Activated CD4-positive, alpha-beta memory T cell treated with anti-CD3 and anti-CD28 coated beads, Interleukin-2, amount 10 ng/mL, durations not matched to agents 7 days and 5 days (primary cell): ENCODE measurements at places on chromosomes 7 and 10. TPM values are rescaled to one million over a fixed set of nuclear protein-coding genes. Genes with fewer than 3 reads are reported as not detected.

The SFRP5 gene
- not detected for total RNA-seq

The CLDN12 gene
- total RNA-seq, result 6.7 TPM

- DNase-seq, result no peak
Measured at GRCh38 chr10:10598297-10598696, 419.4 kb upstream of the CELF2 start.

The FGL2 gene
- 4.1 TPM for total RNA-seq

DNA sequence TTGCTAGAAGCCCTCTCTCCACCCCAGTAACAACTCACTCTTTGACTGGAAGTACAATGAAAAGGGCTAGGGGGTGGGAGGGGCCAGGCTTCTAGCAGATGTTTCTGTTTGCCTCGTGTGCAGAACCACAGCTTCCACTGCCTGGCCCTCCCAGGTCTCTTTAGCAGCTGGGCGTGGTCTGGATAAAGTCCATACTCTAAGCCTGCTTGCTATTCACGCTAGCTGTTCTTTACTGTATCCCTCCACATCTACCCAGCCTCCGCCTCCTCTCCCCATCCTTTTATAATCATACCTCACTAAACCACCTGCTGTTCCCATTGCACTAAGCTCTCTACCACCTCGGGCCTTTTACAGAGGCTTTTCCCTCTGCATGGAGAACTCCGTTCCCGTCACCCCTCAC, 288.8 kb downstream of the CAMK1D start:
- peak; percentile 48 for DNase-seq

The KEL gene
- 0.30 TPM for total RNA-seq

DNA sequence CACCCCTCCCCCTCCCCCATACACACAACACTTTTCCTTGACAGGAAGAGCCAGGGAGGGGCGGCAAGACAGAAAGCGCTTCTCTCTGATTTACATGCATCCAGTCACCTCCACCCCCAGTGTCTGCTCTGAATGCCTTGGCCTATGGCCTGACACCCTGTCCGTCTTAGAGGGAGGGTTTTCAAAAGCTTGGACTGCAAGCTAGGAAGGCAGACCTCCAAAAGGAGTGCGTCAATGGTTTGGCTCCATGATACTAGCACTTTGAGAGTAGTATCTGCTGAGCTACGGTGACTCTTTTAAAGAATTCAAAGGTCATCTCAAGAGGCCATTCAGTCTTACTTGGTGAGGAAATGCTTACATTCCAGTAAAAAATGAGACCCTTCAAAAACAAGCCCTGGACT, 20.3 kb upstream of the PAX2 start:
- DNase-seq, result no peak

DNA sequence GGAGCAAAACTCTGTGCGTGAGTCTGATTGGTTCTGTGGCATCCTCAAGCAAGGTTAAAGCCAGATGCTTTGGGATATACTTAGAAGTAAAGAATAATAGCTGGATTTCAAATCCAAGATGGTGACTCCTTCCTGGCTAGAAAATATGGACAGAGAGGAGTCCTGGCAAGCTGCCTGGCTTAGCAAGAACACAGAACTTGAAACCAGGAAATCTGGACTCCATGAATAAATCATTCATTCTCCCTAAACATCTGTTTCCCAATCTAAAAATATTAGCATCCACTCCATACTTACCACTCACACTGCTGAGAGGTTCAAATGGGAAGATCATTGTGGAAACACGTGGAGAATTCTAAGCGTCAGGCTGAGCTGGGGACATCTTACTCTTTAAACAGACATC, 1074.1 kb upstream of the AUTS2 start:
- DNase-seq, result no peak

DNA sequence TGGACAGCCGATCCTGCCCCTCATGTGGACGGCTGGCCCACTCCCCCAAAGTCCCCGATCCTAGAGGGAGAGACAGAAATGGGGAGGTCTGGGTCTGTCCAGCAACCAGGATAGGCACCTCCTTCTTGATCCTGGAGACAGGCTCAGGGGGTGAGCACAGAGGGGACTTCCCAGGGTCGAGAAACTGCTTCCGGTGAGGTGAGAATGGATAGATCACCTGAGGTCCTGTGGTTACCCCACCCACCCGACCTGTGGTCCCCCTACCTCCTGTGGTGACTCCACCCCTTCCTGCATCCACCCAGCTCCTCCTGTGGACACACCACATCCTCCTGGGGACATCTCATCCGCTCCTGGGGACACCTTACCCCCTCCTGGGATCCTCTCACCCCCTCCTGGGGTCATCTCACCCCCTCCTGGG, 27.4 kb upstream of the RASGEF1A start:
- DNase-seq, result peak; percentile 84

GRCh38 chr10:74900297-74900696, 73.9 kb downstream of the KAT6B start:
- DNase-seq, result peak; percentile 57

DNA sequence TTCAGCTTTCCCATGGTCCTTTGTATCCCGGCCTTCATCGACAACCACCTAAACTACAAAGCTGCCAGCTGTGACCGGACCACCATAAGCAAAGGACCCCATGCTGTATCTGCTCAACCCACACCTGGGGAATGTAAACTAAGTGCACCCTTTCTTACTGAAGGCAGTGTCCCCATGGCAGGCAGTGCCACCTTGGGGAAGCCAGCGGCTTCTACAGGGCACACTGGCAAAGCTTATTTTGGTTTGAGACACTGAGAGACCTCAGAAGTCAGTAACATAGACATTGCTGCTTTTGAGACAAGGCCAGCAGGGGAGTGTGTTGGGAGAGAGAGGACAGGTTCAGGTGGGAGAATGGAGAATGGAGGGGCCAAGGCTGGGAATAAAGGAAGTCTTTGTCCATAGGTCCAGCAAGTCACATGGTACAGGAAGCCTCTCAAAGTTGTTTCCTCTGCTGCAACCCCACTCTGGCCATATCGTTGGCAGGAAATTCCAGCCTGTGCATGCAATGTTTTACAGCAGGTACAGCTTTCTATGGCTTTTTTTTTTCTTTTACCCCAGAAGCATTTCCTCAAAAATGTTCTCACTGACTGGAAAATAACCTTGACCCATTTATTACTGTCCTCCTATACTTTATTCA, 85.9 kb upstream of the NPVF start:
- no peak for DNase-seq

The AASS gene
- 0.93 TPM for total RNA-seq

The RPS24 gene
- total RNA-seq, result 1,304 TPM

DNA sequence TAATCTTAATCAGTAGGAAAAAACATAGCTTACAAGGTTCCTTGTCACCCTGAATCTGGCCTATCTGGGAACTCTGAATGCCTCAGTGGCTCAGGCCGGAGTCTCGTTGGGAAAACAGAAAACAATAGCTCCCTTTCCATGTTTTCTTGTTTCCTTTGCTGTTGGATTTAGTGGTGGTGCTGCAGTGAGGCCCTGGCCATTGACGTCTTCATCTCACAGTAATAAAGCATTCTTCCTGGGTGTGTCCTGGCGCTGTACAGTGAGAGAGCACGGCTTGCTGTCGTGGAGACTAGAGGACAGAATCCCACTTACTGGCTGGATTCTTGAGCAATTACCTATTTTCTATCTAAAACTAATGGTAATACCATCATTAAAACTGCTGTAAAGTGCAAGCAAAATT, 1.3 kb upstream of the SPOCK2 start:
- peak; percentile 41 for DNase-seq

The SLC26A3 gene
- not detected for total RNA-seq

- no peak for DNase-seq
Measured at GRCh38 chr10:32911285-32912016, 46.6 kb downstream of the ITGB1 start.

DNA sequence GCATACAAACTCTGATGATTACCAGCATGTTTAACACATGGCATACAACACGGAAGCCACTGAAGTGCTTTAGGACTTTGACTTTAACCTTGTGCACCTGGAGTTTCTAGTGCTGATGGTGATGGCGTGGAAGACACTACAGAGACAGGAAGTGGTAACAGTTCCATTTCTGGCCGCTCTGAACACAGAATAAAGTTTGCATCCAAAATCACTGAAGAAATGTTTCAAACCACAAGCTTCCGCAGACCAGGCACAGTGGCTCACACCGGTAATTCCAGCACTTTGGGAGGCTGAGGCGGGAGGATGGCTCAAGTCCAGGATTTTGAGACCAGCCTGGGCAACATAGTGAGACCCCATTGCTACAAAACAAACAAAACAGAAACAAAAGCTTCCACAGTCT, 40.3 kb upstream of the TNPO3 start:
- DNase-seq, result peak; percentile 21

- no peak for DNase-seq
Measured at GRCh38 chr7:70975754-70976153, 156.2 kb upstream of the GALNT17 start.

- DNase-seq, result no peak
Measured at GRCh38 chr10:85319826-85320225, 991.4 kb downstream of the CCSER2 start.

The MAT1A gene
- not detected for total RNA-seq

DNA sequence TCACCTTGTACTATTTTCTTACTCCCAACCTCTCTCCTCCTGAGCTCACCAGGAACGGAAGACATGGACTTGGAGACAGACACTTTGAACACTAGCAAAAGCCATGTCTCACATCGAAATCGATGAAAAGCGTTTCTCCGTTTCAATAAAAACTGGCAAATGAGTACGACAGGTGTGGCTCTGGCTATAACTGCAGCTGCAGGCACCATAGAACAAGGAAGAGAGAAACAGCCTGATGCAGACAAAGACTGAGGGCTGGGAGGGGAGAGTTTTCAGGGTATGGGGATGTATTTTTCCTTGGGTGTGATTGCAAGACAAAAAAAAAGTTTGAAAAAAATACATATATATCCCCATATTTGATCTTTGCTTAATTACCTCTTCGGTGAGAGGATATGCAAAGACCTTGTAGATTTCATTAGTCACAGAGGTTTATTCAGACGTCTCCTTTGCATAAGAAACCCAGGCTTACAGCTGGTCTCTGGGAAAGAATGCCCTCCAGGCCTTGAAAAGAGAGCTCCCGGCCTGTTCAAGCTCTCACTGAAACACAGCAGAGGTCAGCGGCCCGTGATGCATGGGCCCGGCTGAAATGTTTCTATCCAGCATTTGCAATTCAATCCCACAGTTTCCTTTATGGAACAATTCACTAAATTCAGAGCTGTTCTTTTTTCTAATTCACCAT, 63.1 kb downstream of the TLL2 start:
- DNase-seq, result no peak

- no peak for DNase-seq
Measured at GRCh38 chr7:1342090-1342640, 109.5 kb downstream of the UNCX start.

DNA sequence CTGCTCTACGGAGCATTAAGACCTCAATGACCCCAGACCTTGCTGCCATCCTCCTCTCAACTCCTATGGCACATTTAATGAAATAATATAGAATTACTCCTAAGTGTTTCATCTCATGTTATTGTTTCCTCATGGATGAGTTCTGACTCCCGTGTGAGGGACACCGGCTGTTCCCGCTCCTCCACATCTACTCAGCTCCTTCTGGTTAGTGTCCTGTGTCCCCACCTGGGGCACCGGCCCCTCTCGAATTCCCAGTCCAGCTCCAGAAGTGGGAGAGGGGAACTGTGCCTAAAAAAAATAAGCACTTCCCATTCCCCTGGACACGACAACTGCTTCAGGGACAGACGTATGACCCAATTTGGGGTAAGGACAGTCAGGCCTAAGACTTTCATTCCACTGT, 58.3 kb downstream of the PIP4K2A start:
- DNase-seq, result no peak

GRCh38 chr10:52423369-52423768, 109.3 kb downstream of the DKK1 start:
- DNase-seq, result no peak

The GJC3 gene
- total RNA-seq, result not detected

DNA sequence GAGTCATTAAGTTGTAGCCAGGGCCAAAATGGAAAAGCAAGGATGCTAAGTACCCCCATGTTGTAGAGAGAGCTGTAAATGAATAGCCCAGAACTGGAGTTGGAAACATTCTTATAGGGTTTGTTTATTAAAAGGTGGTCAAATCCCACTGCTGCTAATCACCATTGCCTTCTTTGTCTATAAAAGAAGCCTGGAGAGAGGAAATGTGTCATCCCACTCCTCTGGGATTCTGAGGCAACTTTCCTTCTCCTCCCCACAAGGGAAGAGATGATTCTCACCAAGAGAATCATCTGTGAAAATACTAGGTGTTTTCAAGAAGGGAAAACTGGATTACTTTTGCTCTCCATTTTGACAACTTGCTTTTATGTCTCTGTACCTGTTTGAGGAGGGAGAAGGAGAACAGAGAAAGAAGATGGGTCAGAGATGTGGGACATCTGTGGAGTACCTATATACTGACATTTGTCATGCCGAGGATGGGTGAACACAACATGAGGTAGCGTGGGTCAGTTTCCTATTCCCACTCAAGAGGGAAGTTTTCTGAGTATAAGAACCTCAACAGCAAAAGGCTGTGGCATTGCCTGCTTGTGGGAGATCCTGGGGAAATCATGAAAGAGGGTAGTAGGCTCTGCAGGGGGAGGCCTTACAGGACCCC, 262.2 kb downstream of the KIF20B start:
- no peak for DNase-seq

The ITGA8 gene
- not detected for total RNA-seq

The GPR15LG gene
- not detected for total RNA-seq

DNA sequence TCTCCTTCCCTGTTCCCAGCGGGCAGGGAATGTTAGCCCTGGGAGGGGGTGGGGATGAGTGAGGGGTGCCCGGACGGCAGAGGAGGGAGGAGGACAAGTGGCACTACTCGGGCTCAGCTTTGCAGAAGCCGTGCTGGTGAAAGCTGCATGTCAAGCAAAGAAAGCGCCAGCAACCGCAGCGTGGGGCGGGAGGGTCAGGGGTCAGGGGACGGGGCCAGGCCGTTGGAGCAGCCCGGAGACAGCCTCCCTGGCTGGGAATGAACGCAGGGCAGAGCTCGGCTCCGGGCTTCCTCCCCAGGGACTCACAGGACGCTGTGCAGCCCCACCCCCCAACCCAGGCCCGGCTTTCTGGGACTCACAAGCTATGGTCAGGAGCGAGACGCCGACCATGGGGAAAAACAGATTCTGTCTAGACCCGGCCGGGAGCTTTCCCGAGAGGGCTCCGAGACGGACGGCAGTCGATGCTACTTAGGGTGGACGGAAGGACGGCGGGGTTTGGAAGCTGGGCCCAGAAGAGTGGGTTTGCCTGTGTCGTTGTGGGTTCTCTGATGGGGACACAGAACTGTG, 113.4 kb downstream of the VIPR2 start:
- peak; percentile 1 for DNase-seq
